ENCODE measurements at places on chromosomes 3 and 15. TPM values are rescaled to one million over a fixed set of nuclear protein-coding genes. Genes with fewer than 3 reads are reported as not detected.

RASL12 gene
- not detected for polyA plus RNA-seq

DNA sequence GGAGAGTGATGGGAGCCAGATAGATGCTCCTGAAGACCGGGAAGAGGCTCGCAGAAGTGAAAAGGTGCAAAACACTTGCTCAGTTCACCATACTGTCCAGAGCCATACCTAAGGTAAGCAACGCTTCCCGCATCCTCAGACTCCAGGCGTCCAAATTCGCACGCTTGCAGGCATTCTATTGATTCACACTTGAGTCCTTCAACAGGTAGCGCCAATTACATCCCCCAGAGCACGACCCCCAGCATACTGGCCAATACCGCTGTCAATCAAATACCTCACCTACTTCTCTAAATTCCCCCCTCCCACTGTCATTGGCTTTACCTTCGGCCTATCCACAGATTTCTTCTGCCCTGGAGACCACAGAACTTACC lies 361 bp upstream of the STXBP5L start:
- peaks cover 55% of the 10 kb centered on the region for H3K27me3 ChIP-seq
- no peak overlapping the region for H3K4me3 ChIP-seq
- DNase-seq = no peak
- H3K4me1 ChIP-seq = no peaks in the 10 kb centered on the region
- no peak overlapping the region for H3K27ac ChIP-seq

CHST13 gene
- 38.4 TPM for polyA plus RNA-seq

FBXO40 gene
- not detected for polyA plus RNA-seq

DNA sequence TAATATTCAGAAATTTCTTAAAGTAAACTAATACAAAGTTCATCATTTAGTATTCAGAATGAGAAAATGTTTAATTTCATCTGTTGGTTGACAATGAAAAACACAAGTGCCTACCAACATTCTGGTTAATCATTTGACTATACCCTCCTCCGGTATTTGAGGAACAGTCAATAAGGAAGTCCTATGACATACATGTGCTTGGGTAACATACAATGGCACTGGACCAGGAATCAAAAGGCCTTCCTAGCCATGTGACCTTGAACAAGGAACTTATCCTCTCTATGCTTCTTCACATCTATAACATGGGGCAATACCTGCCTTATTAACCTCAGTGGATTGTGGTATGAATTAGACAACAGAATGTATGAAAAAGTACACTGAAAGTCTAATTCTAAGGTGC lies 65.8 kb downstream of the ZNF280D start:
- H3K27ac ChIP-seq = peak overlapping the region; percentile 50
- H3K36me3 ChIP-seq = peaks cover 47% of the 10 kb centered on the region
- peak; percentile 1 for DNase-seq
- no peak overlapping the region for H3K4me3 ChIP-seq
- H3K27me3 ChIP-seq = no peaks in the 10 kb centered on the region

DNA sequence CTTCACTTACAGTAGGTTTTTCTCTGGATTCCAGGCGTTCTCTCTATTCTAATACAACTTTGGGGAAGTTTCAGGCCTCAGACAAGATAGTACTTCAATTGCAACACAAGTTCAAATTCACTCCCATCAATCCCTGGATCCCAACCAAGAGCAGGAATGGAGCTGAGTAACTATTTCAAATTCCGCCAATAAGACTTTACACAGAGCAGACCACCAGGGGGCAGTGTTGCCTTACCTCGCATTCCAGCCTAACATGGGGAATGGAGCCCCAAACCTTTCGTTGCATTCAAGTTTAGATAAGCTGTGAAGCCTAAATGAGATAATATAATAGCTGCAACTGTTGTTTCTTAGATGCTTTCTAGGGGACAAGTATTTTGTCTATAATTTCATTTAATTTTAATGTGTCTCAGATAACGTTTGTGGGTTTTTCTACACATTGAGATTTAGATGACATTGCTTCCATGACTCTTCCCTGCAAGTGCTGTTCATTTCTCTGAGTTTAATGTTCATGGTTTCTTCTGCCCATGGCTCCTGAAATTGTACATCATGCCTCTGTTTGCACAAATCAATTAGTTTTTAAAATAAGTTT lies 186.7 kb downstream of the NSUN3 start:
- no peaks in the 10 kb centered on the region for H3K27me3 ChIP-seq
- no peaks in the 10 kb centered on the region for H3K36me3 ChIP-seq
- H3K4me3 ChIP-seq = no peak overlapping the region
- H3K27ac ChIP-seq = no peak overlapping the region
- DNase-seq = peak; percentile 30

DNA sequence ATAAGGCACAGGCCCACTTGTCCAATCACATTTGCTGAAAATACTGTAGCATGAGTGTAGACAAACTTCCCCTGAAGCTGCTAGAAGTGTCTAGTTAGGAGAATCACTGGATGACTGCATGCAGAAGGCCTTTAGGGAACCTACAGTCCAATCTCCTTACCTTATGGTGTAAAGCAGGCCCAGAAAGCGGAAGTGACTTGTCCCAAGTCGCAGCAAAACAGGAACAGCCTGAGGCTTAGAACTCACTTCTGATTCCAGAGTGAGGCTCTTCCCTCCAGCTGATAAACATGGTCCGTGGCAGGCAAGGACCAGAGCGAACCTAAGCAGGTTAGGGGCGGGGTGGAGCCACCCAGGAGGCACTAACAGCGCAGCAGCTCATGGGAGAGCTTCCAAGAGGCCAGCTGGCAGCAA lies 2.5 kb downstream of the GRAMD2A start:
- no peak overlapping the region for H3K4me3 ChIP-seq
- peak; percentile 93 for DNase-seq
- H3K4me1 ChIP-seq = peaks cover 26% of the 10 kb centered on the region
- peaks cover 8% of the 10 kb centered on the region for H3K27me3 ChIP-seq
- peak overlapping the region; percentile 66 for H3K27ac ChIP-seq
- H3K36me3 ChIP-seq = peaks cover 19% of the 10 kb centered on the region

GRCh38 chr3:174495928-174496327 lies 363.2 kb upstream of the NAALADL2 start:
- H3K27ac ChIP-seq = no peak overlapping the region
- no peaks in the 10 kb centered on the region for H3K36me3 ChIP-seq
- H3K27me3 ChIP-seq = no peaks in the 10 kb centered on the region
- DNase-seq = no peak
- no peaks in the 10 kb centered on the region for H3K4me1 ChIP-seq

JMJD7 gene
- polyA plus RNA-seq = 11.3 TPM

- H3K4me3 ChIP-seq = no peak overlapping the region
- no peak overlapping the region for H3K27ac ChIP-seq
- H3K4me1 ChIP-seq = peaks cover 8% of the 10 kb centered on the region
- peak; percentile 47 for DNase-seq
- peaks cover 29% of the 10 kb centered on the region for H3K36me3 ChIP-seq
- H3K27me3 ChIP-seq = no peaks in the 10 kb centered on the region
Measured at GRCh38 chr15:51861557-51862359, 32.3 kb downstream of the TMOD3 start.

DCUN1D1 gene
- polyA plus RNA-seq = 26.9 TPM

CCDC51 gene
- polyA plus RNA-seq = 2.9 TPM

- H3K27me3 ChIP-seq = no peaks in the 10 kb centered on the region
- H3K4me1 ChIP-seq = peaks cover 4% of the 10 kb centered on the region
- no peak overlapping the region for H3K27ac ChIP-seq
- no peak overlapping the region for H3K4me3 ChIP-seq
Measured at GRCh38 chr3:184822654-184823053, 10.7 kb downstream of the VPS8 start.

- no peak overlapping the region for H3K27ac ChIP-seq
- no peak overlapping the region for H3K4me3 ChIP-seq
- no peak for DNase-seq
Measured at GRCh38 chr15:88448991-88449461, 18.2 kb downstream of the MRPL46 start.

GRCh38 chr3:57691411-57692132 lies 1.3 kb downstream of the DENND6A start:
- H3K27me3 ChIP-seq = no peaks in the 10 kb centered on the region
- DNase-seq = no peak
- peak overlapping the region; percentile 59 for H3K4me3 ChIP-seq
- H3K27ac ChIP-seq = peak overlapping the region; percentile 89

GRCh38 chr3:160648701-160649100 lies 28.3 kb upstream of the ARL14 start:
- no peaks in the 10 kb centered on the region for H3K4me1 ChIP-seq
- H3K27me3 ChIP-seq = no peaks in the 10 kb centered on the region
- no peak for DNase-seq
- H3K4me3 ChIP-seq = no peak overlapping the region

TMEM207 gene
- not detected for polyA plus RNA-seq

- H3K27ac ChIP-seq = no peak overlapping the region
- no peaks in the 10 kb centered on the region for H3K4me1 ChIP-seq
- H3K4me3 ChIP-seq = no peak overlapping the region
- H3K36me3 ChIP-seq = no peaks in the 10 kb centered on the region
- peaks cover 43% of the 10 kb centered on the region for H3K27me3 ChIP-seq
- DNase-seq = no peak
Measured at GRCh38 chr3:44018926-44019325, 222.8 kb upstream of the TOPAZ1 start.

NDN gene
- polyA plus RNA-seq = 4.3 TPM

DNA sequence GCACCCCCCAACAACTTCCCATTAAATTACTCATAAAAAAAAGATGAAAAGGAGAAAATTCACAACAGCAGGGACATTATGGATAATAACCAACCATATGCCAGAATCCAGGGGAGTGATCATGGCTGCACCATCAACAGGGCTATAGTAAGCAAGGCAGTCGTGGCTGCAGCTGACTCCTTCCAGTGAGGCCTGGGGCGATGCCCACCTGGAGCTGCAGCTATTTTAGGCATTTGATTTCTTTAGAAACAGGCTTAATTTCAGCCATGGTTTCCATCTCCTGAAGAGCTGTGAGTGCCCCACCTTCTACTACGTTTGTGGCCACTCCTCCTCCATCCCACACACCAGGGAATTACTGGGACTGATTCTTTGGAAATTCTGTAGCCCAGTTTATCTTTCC lies 84.0 kb downstream of the MINAR1 start:
- no peaks in the 10 kb centered on the region for H3K36me3 ChIP-seq
- H3K27me3 ChIP-seq = no peaks in the 10 kb centered on the region
- no peak for DNase-seq
- H3K4me1 ChIP-seq = no peaks in the 10 kb centered on the region
- H3K27ac ChIP-seq = no peak overlapping the region
- H3K4me3 ChIP-seq = no peak overlapping the region
